ENCODE measurements at places on chromosomes 5 and 9. TPM values are rescaled to one million over a fixed set of nuclear protein-coding genes. Genes with fewer than 3 reads are reported as not detected.

TNIP1 gene
- 136 TPM for total RNA-seq

CDC20B gene
- 0.75 TPM for total RNA-seq

GBA2 gene
- 58.8 TPM for total RNA-seq

CCDC192 gene
- total RNA-seq: not detected

NRG2 gene
- not detected for total RNA-seq

SH3PXD2B gene
- 0.12 TPM for total RNA-seq

SMARCA2 gene
- total RNA-seq: 168 TPM

ANKRD31 gene
- total RNA-seq: 0.28 TPM

DNAJC25 gene
- total RNA-seq: 3.6 TPM

MARCOL gene
- total RNA-seq: not detected

PCDHGA8 gene
- total RNA-seq: not detected

ZNF367 gene
- 36.3 TPM for total RNA-seq

NPDC1 gene
- total RNA-seq: 30.4 TPM

IRGM gene
- 3.8 TPM for total RNA-seq

BTNL3 gene
- not detected for total RNA-seq

TRPM6 gene
- total RNA-seq: not detected

CDH6 gene
- total RNA-seq: not detected

ADAMTS19 gene
- not detected for total RNA-seq

ELOVL7 gene
- 0.44 TPM for total RNA-seq

SLC1A3 gene
- total RNA-seq: not detected

CD14 gene
- total RNA-seq: 0.56 TPM

All from activated CD8-positive, alpha-beta memory T cell treated with anti-CD3 and anti-CD28 coated beads, Interleukin-2, amount 10 ng/mL, durations not matched to agents 7 days and 5 days (primary cell).